ENCODE measurements at places on chromosomes 2 and 18. TPM values are rescaled to one million over a fixed set of nuclear protein-coding genes. Genes with fewer than 3 reads are reported as not detected.

Gene SERPINB5
- 27.1 TPM for total RNA-seq

Gene KCNS3
- total RNA-seq: 14.9 TPM

Gene TPRKB
- total RNA-seq: 48.2 TPM

Gene UGT1A10
- not detected for total RNA-seq

Gene SLC4A5
- total RNA-seq: 3.8 TPM

Gene DDX1
- total RNA-seq: 107 TPM

Gene L3MBTL4
- 6.7 TPM for total RNA-seq

Gene CXCR1
- 0.26 TPM for total RNA-seq

Gene RFX8
- total RNA-seq: 0.69 TPM

Gene MAP3K19
- total RNA-seq: not detected

Gene MOCOS
- 0.95 TPM for total RNA-seq

Gene TMEM200C
- 2.2 TPM for total RNA-seq

Gene CCBE1
- 4.2 TPM for total RNA-seq

Gene PDE1A
- total RNA-seq: 49.9 TPM

Gene KCNG2
- 0.21 TPM for total RNA-seq

Gene CDK15
- total RNA-seq: 3.7 TPM

Gene CTAGE1
- total RNA-seq: not detected

Gene LIMS2
- 18.7 TPM for total RNA-seq

Gene DSG4
- 0.26 TPM for total RNA-seq

Gene PSD4
- 9.7 TPM for total RNA-seq

Gene MBP
- 24.4 TPM for total RNA-seq

Gene SATB2
- total RNA-seq: 3.5 TPM

Gene NPAS2
- total RNA-seq: 11.8 TPM

Gene ABCG8
- total RNA-seq: not detected

Gene ZEB2
- total RNA-seq: 307 TPM

Gene POMC
- 1.5 TPM for total RNA-seq

Gene MTA3
- 62.3 TPM for total RNA-seq

Gene C2orf80
- 0.37 TPM for total RNA-seq

Gene POLR1A
- 11.5 TPM for total RNA-seq

Gene PLB1
- total RNA-seq: 5.0 TPM

Gene CIB4
- not detected for total RNA-seq

Gene NDUFB3
- total RNA-seq: 53.2 TPM

Gene IL1F10
- total RNA-seq: not detected

Gene TANC1
- total RNA-seq: 47.5 TPM

Gene CASP8
- 29.9 TPM for total RNA-seq

Gene ARHGAP28
- total RNA-seq: 84.0 TPM

Gene RGPD4
- total RNA-seq: 0.05 TPM

Gene EN1
- not detected for total RNA-seq

Gene RAB27B
- 19.8 TPM for total RNA-seq

Gene C2orf72
- 3.7 TPM for total RNA-seq

Gene ITM2C
- total RNA-seq: 174 TPM

Gene SCTR
- not detected for total RNA-seq

Gene CRYBA2
- not detected for total RNA-seq

Gene FMNL2
- 77.6 TPM for total RNA-seq

Gene MIB1
- total RNA-seq: 103 TPM

Gene CAPN14
- 0.42 TPM for total RNA-seq

Gene LRRC30
- total RNA-seq: 0.32 TPM

Gene SERPINB12
- total RNA-seq: not detected

Gene MALL
- 24.4 TPM for total RNA-seq

Gene GPR39
- total RNA-seq: 3.2 TPM
